ENCODE measurements at places on chromosomes 16 and 17.
A peak's percentile ranks its signal among the peaks of the same experiment; 100 is the strongest.

DNA sequence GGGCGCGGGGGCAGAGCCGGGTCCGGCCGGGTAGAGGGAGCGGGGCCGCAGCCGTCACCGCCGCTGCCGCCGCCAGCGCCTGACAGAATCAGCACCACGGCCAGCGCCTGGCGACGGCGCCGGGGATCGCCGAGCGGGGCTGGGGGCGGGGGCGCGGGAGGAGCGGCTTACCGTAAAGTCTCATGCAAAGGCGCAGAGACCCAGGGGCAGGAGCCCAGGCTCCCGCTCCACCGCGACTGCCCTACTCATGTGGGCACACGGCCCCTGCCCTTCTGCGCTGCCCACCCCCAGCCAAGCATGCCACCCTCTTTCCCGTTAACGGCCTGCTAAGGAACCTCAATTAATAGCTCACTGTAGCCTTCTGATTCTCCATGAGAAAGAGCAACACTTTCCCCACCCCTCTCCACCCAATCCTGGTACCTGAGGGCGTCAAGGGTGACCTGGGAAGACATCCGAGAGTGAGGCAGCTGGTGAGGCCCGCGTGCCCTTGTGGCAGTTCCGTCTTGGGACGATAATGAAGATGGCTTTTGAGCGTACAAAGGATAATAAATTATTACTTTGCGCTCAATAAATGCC lies at the start of gene SEZ6:
SEZ6 (minus strand) TSS at position 98 of the 576 bp plus-strand sequence. CDS start 164 bp downstream, outside the sequence.
- DNase-seq = peak; percentile 84

- peak; percentile 48 for DNase-seq
Observed at GRCh38 chr17:77826132-77826873, 132.2 kb upstream of the TNRC6C start.

DNA sequence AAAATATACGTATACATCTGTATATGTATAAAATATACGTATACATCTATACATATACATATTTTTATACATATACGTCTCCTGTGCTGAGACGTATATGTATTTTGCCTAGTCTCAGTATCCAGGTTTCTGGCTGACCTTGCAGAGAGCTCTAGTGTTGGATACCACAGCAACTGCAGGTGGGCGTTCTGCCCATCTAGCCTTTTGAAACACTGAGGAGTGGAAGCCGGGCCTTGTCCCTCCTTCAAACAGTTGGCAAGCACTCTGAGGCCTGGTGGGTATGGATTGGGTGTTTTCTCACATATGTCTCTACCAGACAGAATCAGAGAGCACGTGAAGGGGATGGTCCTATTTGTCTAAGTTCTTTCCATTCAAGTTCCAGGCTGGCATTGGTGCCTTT lies 39.4 kb upstream of the MRC2 start:
- no peak for DNase-seq

DNA sequence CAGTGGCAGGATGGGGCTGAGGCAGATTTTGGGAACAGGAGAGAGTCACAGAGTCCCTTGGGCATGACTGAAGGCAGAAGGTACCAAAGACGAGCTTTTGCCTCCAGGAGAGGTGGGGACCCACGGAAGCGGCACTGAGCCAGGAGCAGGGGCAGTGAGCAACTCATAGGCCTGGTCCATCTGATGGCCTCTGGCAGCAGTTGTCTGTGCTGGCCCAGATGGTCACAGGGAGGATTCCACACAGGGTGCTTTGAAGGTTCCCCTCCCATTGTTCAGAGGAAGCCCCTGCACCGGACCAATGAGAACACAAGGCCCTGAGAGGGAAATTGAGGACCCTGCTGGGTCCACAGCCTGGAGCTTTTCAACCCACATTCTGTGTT lies 360.3 kb upstream of the TNRC6C start:
- no peak for DNase-seq

GRCh38 chr16:81650982-81651562 lies 128.0 kb upstream of the PLCG2 start:
- DNase-seq = no peak

GRCh38 chr17:17351901-17352781 lies 49.0 kb downstream of the NT5M start:
- peak; percentile 83 for DNase-seq

DNA sequence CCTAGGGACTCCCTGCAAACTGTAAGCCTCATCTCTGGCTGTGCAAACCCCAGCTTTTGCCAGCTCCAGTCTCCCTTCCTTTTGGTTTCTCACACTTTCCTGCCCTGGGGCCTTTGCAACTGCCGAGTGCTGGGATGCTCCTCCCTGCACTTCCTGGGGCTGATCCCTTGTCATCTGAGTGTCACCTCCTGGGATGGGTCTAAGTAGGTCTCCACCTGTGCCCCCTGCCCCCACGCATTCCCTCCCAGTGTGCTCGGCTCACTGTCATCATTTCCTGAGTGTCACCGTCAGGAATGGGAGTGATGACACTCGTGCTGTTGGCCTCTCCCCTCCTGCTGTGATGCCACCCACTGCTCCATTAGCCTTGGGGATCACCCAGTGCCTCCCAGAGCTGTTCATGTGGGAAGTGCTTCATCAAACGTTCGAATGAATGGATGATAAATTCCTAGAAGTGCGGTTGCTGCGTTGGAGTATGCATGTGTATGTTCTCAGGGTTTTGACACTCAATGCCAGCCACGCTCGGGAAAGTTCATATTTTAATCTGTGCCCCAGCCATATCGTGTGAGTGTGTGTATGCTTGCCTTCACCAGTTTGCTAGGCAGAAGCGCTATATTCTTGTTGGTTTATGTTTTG lies 189.9 kb downstream of the NTN1 start:
- peak; percentile 33 for DNase-seq

- DNase-seq = peak; percentile 46
Observed at GRCh38 chr16:49505556-49505955, 132.0 kb downstream of the C16orf78 start.

DNA sequence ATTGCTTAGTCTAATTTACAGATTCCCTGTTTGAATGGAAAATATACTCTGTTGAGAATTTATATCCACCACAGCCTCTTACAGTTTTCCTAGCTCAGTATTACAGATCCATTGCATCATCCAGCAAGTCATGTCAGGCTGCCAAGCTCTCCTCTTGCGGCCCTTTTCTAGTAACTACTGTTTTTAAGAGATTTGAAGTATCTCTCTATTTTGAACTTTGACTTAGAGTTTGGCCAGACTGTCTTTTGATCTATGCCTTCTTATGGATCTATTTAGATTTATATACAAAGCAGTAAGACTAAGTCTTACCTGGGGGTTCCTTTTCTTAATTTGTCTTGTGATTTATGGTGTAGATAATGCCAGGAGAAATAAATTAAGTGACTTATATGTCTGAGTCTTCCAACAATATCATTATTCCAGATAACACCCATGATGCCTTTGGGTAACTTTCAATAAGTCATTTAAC lies 53.1 kb upstream of the ABCC11 start:
- DNase-seq = no peak

- peak; percentile 41 for DNase-seq
Observed at GRCh38 chr17:22277595-22277994, 585.3 kb downstream of the KCNJ18 start.

GRCh38 chr16:83648347-83648746 lies 159.4 kb upstream of the HSBP1 start:
- no peak for DNase-seq

- DNase-seq = no peak
Observed at GRCh38 chr16:53986793-53987192, 282.8 kb downstream of the FTO start.

DNA sequence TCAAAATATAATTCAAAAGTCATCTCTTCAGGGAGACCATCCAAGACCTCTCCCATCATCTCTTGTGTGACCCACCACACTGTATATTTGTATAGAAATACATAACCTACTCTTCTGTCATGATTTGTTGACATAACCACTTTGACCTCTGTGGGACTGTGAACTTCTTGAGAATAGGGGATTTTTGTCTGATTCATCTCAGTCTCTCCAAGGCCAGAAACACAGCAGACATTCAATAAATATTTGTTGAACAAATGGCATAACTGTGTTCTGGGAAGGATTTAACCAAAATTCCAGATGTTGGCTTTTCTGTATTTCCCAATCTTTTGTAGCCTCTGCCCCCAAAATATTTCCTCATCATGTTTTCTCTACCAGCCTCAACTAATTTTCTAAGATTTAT lies 169.7 kb downstream of the CDH11 start:
- no peak for DNase-seq

DNA sequence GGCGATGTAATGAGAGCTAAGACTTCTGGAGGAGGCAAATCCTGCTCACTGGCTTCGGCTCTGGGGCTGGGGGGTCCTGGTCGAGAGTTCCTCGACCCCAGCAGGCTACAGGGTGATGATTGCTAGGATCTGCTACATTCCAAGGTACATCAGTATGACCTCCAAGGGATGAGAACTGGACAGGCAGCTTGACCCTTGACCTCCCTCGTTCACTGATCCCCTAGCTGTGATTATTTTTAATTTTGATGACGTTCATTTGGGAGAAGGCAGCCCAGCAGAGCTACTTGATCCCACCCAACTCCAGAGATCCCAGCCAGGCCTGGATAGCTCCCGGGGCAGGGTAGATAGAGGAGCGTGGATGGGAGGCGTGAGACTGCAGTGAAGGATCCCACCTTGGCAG lies 242.3 kb downstream of the MAF start:
- no peak for DNase-seq

- DNase-seq = no peak
Observed at GRCh38 chr16:11783319-11784037, 13.6 kb downstream of the ZC3H7A start.

- no peak for DNase-seq
Observed at GRCh38 chr17:66348584-66349165, 46.3 kb downstream of the PRKCA start.

DNA sequence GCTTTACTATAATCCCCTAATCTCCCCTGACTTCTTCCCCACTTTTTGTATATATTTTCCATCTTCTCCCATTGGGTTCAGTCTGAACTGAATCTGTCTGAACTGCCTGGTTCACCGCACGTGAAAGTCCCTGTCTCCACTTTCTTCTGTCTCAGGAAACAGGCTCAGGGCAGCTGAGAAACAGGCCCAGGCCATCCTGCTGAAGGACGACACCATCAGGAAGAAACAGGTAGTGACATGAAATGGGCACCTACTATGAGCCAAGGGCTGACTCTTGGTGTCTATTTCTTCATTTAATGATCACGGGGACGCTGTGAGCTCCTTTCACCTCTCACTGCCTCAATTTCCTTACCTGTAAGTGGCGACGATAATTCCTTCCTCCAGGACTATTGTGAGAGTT lies 90.5 kb upstream of the HSBP1 start:
- DNase-seq = no peak

- no peak for DNase-seq
Observed at GRCh38 chr17:15124746-15125145, 140.4 kb downstream of the PMP22 start.

- DNase-seq = no peak
Observed at GRCh38 chr17:10657879-10658278, 770 bp upstream of the MYH3 start.

- DNase-seq = no peak
Observed at GRCh38 chr17:64255764-64256163, 7.3 kb downstream of the TEX2 start.

- no peak for DNase-seq
Observed at GRCh38 chr17:14904386-14904785, 360.7 kb downstream of the PMP22 start.

DNA sequence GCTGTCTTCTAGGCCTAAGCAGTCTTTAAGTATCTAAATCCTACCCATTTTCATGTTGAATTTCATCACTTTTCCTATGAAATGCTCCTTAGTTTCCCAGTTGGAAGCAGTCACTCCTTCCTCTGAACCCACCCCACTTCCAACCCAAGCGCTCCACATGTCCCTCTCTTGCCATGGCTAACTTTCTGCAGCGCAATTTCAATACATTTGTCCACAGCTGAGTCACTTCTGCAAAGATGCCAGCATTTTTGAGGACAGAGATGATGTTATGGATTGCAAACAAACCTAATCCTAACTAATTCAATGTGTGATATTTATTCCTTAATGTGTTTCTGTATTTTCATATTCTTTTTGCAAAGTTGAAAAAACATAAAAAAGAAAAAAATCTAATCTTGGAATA lies 71.7 kb downstream of the HLF start:
- no peak for DNase-seq

Data from spleen (tissue), 13 donors.